ENCODE measurements at places on chromosomes 1 and 21. TPM values are rescaled to one million over a fixed set of nuclear protein-coding genes. Genes with fewer than 3 reads are reported as not detected.

- no peak for DNase-seq
These were observed 55.0 kb upstream of the ATP2B4 start for GRCh38 chr1:203571661-203572060.

- no peak for DNase-seq
These were observed 896 bp downstream of the LYSMD1 start for GRCh38 chr1:151164732-151165280.

DNA sequence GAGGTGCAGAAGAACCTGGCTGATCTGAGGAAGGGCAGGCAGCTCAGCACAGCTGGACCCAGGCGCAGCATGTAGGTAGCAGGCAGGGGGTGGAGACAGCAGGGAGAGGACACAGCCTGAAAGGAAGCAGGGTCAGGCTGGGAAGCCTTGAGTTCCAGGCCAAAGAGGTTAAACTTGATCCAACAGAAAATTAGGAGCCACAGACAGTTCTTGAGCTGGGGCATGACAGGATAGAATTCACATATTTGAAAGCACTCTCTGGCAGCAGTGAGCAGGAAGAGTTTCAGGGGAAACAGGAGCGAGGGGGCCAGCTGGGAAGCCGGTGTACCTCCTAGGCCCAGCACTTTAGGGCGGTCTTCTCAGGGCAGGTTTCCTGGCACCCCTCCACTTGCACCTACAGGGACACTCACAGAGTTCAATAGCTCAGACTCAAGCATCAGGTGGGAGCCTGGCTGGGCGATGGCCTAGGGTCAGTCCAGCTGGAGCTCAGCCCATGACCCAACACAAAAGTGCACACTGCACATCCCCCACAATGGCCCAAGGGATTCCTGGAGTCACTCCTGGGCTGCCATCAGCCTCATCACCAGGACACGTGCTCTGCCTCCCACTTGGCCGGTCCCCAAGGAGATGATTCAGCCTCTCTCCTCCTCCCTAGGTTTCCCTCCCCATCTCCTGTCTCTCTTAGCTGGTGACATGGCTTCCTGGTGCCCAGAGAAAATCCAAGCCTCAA, 22.7 kb downstream of the MATN1 start:
- peak; percentile 95 for DNase-seq

- no peak for DNase-seq
These were observed 15.1 kb upstream of the IL22RA1 start for GRCh38 chr1:24157918-24158481.

LRRC38 gene
- total RNA-seq, result not detected

Data from sigmoid colon (tissue), 7 donors.